ENCODE measurements at places on chromosomes 3 and 15.
A peak's percentile ranks its signal among the peaks of the same experiment; 100 is the strongest.

DNA sequence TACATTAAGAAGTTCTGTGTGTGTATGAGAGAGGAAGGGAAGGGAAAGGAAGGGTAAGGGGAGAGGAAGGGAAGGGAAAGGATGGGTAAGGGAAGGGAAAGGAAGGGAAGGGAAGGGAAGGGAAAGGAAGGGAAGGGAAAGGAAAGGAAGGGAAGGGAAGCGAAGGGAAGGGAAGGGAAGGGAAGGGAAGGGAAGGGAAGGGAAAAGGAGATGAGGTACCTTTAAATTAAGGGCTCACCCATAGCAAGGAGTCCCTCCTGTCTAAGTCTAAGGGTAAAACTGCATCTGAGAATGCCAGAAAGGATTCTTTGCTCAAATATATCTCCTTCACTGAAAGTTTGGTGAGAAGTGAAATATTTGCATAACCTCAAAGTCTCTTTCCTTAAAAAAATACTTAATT is 572.1 kb upstream of the ADAMTS9 start:
- no peak for DNase-seq

GRCh38 chr3:62922326-62922725 is 47.1 kb upstream of the CADPS start:
- DNase-seq: no peak

GRCh38 chr3:151290673-151291072 is 12.3 kb upstream of the P2RY14 start:
- no peak for DNase-seq

GRCh38 chr15:38349251-38349650 is 96.6 kb downstream of the SPRED1 start:
- no peak for DNase-seq

GRCh38 chr3:136250903-136251460 is 842 bp downstream of the PCCB start:
- DNase-seq: peak; percentile 57

- peak; percentile 65 for DNase-seq
These were observed 5.4 kb downstream of the ANPEP start for GRCh38 chr15:89809093-89809786.

GRCh38 chr3:173865900-173866498 is 468.5 kb downstream of the NLGN1 start:
- DNase-seq: no peak

- peak; percentile 35 for DNase-seq
These were observed 3.6 kb downstream of the BCL6 start for GRCh38 chr3:187741403-187742350.

- DNase-seq: no peak
These were observed 231.0 kb upstream of the WNT5A start for GRCh38 chr3:55718074-55718473.

GRCh38 chr15:100687582-100688141 is 85.3 kb downstream of the ASB7 start:
- DNase-seq: no peak

Measured in dermis microvascular lymphatic vessel endothelial cell (primary cell).